ENCODE measurements at places on chromosomes 13 and 19.

GRCh38 chr19:43570174-43570791, 5.0 kb downstream of the XRCC1 start:
- no peak for DNase-seq

- DNase-seq = no peak
These were observed 20.3 kb downstream of the ZC3H4 start for GRCh38 chr19:47093254-47093653.

- DNase-seq = no peak
These were observed 781.0 kb upstream of the ARGLU1 start for GRCh38 chr13:107348925-107349324.

DNA sequence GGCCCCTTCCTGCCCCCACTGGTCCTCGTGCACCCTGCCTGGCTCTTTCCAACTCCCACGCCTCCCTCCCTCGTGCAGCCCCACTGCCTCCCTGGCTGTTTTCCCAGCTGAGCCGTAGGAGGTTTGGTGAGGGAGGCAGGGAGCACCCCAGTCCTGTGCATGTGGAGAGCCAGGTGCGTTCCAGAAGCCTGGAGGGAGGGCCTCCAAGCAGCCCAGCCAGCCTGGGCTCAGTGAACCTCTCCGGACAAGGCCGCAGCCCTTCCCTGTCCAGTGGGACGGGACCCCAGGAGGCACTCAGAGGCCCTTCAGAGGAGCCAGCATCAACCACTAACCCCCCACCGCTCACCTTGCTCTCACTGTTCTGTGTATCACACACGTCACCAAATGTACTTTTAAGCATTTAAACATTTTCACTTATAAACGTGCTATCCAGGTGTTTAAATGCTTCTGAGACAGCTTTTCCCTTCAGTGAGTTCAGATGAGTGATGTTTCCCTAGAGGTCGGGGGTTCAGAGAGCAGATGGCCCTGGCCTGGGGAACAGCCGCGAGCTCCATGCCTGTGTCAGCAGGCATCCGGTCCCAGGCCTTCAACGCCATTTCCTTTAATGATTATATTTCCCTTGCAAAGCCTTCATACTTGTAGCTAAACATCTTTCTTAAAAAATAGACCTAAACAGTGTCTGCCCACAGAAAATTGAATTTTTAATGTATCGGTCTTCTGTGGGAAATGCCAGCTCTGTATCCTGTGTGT, 122.6 kb downstream of the ATP11A start:
- DNase-seq = no peak

- no peak for DNase-seq
These were observed 832.0 kb upstream of the SLITRK5 start for GRCh38 chr13:86839221-86839620.
